ENCODE measurements at places on chromosomes 1 and 21.

GRCh38 chr1:214492401-214493075 lies 58.9 kb downstream of the PTPN14 start:
- no peak for DNase-seq

DNA sequence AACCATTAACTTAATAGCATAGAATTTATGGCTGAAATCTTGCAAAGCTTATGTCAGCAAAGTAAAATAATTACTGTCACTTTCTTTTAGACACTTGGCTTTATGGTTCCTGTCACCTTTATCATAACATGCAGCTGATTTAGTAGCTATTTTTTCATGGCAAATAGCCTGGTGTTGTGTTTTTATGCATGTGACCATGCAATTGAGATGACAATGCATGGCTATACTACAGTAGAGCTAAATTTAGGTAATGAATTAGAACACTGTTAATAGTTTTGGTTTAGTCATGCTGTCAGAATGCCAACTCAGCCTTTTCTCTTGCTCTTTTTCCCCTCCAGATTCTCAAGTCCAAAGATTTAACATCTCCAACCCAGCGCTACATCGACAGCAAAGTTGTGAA lies 88.6 kb downstream of the TGFB2 start:
- no peak for DNase-seq

DNA sequence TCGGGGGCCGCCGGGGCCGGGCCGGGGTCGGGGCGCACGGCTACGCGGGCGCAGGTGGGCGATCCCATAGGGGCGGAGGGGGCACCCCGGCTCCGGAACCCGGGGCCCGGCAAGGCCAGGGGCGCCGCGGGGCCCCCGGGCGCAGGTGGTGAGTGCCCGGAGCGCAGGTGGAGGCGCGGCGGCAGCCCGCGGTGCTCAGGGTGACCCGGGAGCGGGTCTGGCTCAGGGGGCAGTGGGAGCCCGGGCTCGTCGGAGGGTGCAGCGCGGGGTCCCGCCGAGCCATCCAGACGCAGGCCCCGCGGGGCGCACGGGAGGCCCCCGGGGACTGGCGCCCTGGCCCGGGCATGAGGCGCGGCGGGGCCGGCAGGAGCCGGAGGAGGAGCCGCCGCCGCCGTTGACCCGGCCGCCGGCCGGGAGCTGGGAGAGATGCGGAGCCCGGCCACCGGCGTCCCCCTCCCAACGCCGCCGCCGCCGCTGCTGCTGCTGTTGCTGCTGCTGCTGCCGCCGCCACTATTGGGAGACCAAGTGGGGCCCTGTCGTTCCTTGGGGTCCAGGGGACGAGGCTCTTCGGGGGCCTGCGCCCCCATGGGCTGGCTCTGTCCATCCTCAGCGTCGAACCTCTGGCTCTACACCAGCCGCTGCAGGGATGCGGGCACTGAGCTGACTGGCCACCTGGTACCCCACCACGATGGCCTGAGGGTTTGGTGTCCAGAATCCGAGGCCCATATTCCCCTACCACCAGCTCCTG lies 489 bp downstream of the CELSR2 start:
- DNase-seq, result no peak

- DNase-seq, result no peak
Measured at GRCh38 chr21:36624105-36624504, 74.8 kb upstream of the SIM2 start.

GRCh38 chr1:207883660-207884250 lies 27.2 kb downstream of the CD34 start:
- DNase-seq, result no peak

Data from stimulated activated CD8-positive, alpha-beta memory T cell treated with anti-CD3 and anti-CD28 coated beads, Interleukin-15, amount 100 ng/mL, for 4 hours (primary cell).